ENCODE measurements at places on chromosomes 12 and 14. TPM values are rescaled to one million over a fixed set of nuclear protein-coding genes. Genes with fewer than 3 reads are reported as not detected.

- H3K36me3 ChIP-seq: no peaks in the 10 kb centered on the region
- DNase-seq: no peak
- no peak overlapping the region for H3K4me3 ChIP-seq
- no peak overlapping the region for H3K27ac ChIP-seq
Measured at GRCh38 chr12:94481734-94482133, 22.1 kb upstream of the CEP83 start.

- H3K27ac ChIP-seq: no peak overlapping the region
- H3K4me1 ChIP-seq: peaks cover 4% of the 10 kb centered on the region
- no peak overlapping the region for H3K4me3 ChIP-seq
- H3K36me3 ChIP-seq: peaks cover 6% of the 10 kb centered on the region
- no peaks in the 10 kb centered on the region for H3K27me3 ChIP-seq
- peak; percentile 17 for DNase-seq
Measured at GRCh38 chr12:123250471-123251383, 17.5 kb downstream of the MTRFR start.

DNA sequence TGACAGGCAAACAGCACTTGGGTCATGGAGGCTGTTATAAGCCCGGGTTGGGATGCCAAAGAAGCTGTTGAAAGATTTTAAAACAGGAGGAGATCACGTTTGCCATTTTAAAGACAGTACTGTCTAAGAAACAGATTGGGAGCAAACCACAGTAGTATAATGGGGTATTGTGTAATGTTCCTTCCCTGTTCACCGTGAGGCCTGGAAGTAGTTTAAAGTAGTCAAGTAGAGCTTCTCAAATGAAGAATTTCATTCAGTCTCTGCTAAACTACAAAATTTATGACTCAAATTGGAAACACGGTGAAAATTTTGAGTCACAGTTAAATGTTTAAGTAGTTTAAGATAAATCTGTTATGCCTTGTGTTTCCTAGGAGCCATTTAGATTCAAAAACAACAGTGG, 35.8 kb downstream of the ATP2A2 start:
- H3K27ac ChIP-seq: peak overlapping the region; percentile 80
- H3K4me3 ChIP-seq: no peak overlapping the region
- H3K4me1 ChIP-seq: peaks cover 40% of the 10 kb centered on the region
- no peaks in the 10 kb centered on the region for H3K27me3 ChIP-seq
- H3K36me3 ChIP-seq: peaks cover 12% of the 10 kb centered on the region

- H3K4me1 ChIP-seq: peaks cover 36% of the 10 kb centered on the region
- H3K4me3 ChIP-seq: no peak overlapping the region
- DNase-seq: no peak
- H3K27me3 ChIP-seq: no peaks in the 10 kb centered on the region
- H3K27ac ChIP-seq: no peak overlapping the region
Measured at GRCh38 chr14:95511687-95512086, 4.8 kb downstream of the SYNE3 start.

The RAB15 gene
- total RNA-seq: 32.1 TPM

DNA sequence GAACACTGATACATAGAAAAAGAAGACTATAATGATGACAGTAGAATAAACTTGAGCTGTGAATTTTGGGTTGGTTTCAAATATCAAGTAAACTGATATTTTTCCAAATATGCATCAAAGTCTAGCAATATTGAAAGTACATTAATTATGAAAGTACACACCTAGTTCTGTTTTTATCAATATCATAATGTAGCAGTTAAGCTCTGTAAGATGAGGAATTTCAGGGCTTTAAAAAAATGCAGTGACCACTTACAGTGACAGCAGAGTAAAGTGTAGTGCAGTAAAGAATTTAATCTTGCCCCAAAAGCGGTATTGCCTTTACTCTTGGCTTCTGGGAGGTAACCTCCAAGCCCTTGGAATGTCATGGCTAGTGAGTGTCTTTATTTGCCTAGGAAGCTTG, 102.9 kb upstream of the ABCD2 start:
- H3K4me1 ChIP-seq: no peaks in the 10 kb centered on the region
- no peak overlapping the region for H3K27ac ChIP-seq
- no peak for DNase-seq
- no peak overlapping the region for H3K4me3 ChIP-seq
- no peaks in the 10 kb centered on the region for H3K27me3 ChIP-seq
- no peaks in the 10 kb centered on the region for H3K36me3 ChIP-seq

- H3K4me1 ChIP-seq: no peaks in the 10 kb centered on the region
- H3K27me3 ChIP-seq: no peaks in the 10 kb centered on the region
- no peak overlapping the region for H3K27ac ChIP-seq
- no peak for DNase-seq
- no peaks in the 10 kb centered on the region for H3K36me3 ChIP-seq
- H3K4me3 ChIP-seq: no peak overlapping the region
Measured at GRCh38 chr12:130226771-130227170, 64.5 kb downstream of the FZD10 start.

GRCh38 chr12:84702001-84702400, 210.6 kb downstream of the SLC6A15 start:
- H3K27me3 ChIP-seq: no peaks in the 10 kb centered on the region
- no peak overlapping the region for H3K4me3 ChIP-seq
- peak; percentile 20 for DNase-seq
- H3K27ac ChIP-seq: no peak overlapping the region

The KRT82 gene
- total RNA-seq: not detected

- no peaks in the 10 kb centered on the region for H3K36me3 ChIP-seq
- no peaks in the 10 kb centered on the region for H3K4me1 ChIP-seq
- no peak overlapping the region for H3K4me3 ChIP-seq
- H3K27ac ChIP-seq: no peak overlapping the region
- DNase-seq: no peak
Measured at GRCh38 chr12:89305373-89305772, 46.9 kb downstream of the DUSP6 start.

The STXBP6 gene
- total RNA-seq: 27.1 TPM

DNA sequence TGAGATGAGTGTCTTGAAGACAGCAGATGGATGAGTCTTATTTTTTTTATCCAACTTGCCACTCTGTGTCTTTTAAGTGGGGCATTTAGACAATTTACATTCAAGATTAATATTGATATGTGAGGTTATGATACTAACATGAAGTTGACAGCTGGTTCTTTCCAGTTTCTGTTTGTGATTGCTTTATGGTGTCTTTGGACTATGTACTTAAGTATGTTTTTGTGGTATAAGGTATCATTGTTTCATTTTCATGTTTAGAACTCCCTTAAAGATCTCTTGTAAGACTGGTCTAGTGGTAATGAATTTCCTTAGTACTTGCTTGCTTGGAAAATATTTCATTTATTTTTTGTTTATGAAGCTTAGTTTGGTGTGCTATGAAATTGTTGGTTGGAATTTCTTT, 550.3 kb upstream of the NOVA1 start:
- no peaks in the 10 kb centered on the region for H3K4me1 ChIP-seq
- no peak overlapping the region for H3K4me3 ChIP-seq
- no peak for DNase-seq

GRCh38 chr12:24562771-24563431, 386.0 kb downstream of the BCAT1 start:
- no peaks in the 10 kb centered on the region for H3K27me3 ChIP-seq
- H3K4me3 ChIP-seq: peak overlapping the region; percentile 82
- DNase-seq: peak; percentile 45
- H3K36me3 ChIP-seq: no peaks in the 10 kb centered on the region

The OR4K13 gene
- total RNA-seq: not detected

The TTC6 gene
- not detected for total RNA-seq

- H3K27ac ChIP-seq: no peak overlapping the region
- H3K27me3 ChIP-seq: no peaks in the 10 kb centered on the region
- H3K4me3 ChIP-seq: no peak overlapping the region
- peaks cover 8% of the 10 kb centered on the region for H3K4me1 ChIP-seq
Measured at GRCh38 chr14:89219051-89219450, 198.0 kb downstream of the FOXN3 start.

- H3K4me3 ChIP-seq: no peak overlapping the region
- no peak overlapping the region for H3K27ac ChIP-seq
- H3K36me3 ChIP-seq: peaks cover 4% of the 10 kb centered on the region
- H3K27me3 ChIP-seq: no peaks in the 10 kb centered on the region
- DNase-seq: peak; percentile 91
- H3K4me1 ChIP-seq: peaks cover 5% of the 10 kb centered on the region
Measured at GRCh38 chr14:89276424-89276975, 140.5 kb downstream of the FOXN3 start.

GRCh38 chr14:73236157-73236556, 1.1 kb upstream of the PAPLN start:
- H3K27me3 ChIP-seq: peaks cover 48% of the 10 kb centered on the region
- H3K27ac ChIP-seq: no peak overlapping the region
- no peak overlapping the region for H3K4me3 ChIP-seq
- no peaks in the 10 kb centered on the region for H3K36me3 ChIP-seq
- no peak for DNase-seq

The ZC2HC1C gene
- total RNA-seq: 1.4 TPM

The NPFF gene
- not detected for total RNA-seq

DNA sequence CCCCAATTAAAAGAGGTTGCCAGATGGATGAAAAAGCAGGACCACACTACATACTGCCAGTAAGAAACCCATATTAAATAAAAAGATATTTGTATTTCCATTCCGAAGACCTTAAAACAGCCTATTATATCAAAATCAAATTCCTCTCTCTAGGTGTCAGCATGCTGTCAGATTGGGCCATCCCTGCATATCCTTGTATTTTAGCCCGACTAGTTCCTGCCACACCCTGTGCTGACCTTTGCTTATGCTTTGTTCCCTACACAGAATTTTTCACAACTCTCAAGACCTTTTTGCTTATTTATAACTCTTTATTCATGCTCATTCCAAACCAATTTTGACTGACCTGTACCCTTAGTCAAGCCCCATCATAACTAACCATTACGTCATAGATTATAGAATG, 12.8 kb downstream of the GSKIP start:
- DNase-seq: no peak
- H3K4me3 ChIP-seq: no peak overlapping the region
- H3K27me3 ChIP-seq: no peaks in the 10 kb centered on the region
- no peak overlapping the region for H3K27ac ChIP-seq

- no peak within 1 kb of the TSS for H3K4me3 ChIP-seq
- no peak within 1 kb of the TSS for H3K27ac ChIP-seq
- no peak for DNase-seq
- H3K27me3 ChIP-seq: peaks cover 75% of the 10 kb centered on the region
- H3K36me3 ChIP-seq: no peaks in the 10 kb centered on the region
Measured at GRCh38 chr12:130162267-130162666, at the start of gene FZD10. FZD10 (plus strand) TSS chr12:130162464; CDS start chr12:130162943, 479 bp downstream.

DNA sequence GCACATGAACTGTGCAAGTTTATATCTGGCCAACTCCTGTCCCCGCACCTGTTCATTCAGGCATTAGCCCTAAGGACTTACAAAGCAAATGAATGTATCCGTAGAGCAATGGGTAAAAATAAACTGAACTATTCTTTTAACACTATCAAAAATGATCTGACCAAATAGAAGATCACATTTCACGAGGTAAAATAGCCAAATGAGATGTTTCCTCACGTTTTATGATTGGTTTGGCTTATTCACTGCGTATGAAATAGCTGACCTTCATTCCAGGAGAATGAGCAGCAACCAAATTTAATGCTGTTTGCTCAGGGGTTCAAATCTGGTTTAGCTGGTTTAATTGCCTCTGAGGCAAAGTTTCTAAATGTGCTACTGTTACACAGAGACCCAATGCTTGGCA, 216.0 kb upstream of the EEA1 start:
- DNase-seq: no peak
- no peaks in the 10 kb centered on the region for H3K27me3 ChIP-seq
- no peaks in the 10 kb centered on the region for H3K36me3 ChIP-seq
- no peaks in the 10 kb centered on the region for H3K4me1 ChIP-seq

The KRT78 gene
- not detected for total RNA-seq

DNA sequence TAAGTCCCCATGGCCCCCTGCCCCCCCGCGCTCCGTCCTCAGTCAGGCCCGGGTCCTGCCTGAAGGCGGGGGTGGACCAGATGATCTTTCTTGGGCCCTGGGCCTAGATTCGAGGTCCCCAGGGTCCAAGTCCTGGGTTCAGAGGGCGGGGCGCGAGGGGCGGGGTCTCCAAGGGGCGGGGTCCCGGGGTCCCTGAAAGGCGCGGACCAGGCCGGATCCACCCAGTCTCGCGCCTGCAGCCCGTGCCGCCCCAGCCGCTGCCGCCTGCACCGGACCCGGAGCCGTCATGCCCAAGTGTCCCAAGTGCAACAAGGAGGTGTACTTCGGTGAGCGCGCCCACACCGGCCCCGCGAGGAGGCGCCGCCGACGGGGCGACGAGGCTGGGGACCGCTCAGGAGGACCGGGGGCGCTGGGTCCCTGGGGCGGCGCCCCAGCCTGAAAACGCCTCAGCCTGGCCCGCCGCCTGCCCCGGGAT, 325 bp downstream of the CRIP1 start:
- no peak overlapping the region for H3K27ac ChIP-seq
- H3K4me1 ChIP-seq: peaks cover 19% of the 10 kb centered on the region
- H3K36me3 ChIP-seq: no peaks in the 10 kb centered on the region
- H3K27me3 ChIP-seq: peaks cover 13% of the 10 kb centered on the region

DNA sequence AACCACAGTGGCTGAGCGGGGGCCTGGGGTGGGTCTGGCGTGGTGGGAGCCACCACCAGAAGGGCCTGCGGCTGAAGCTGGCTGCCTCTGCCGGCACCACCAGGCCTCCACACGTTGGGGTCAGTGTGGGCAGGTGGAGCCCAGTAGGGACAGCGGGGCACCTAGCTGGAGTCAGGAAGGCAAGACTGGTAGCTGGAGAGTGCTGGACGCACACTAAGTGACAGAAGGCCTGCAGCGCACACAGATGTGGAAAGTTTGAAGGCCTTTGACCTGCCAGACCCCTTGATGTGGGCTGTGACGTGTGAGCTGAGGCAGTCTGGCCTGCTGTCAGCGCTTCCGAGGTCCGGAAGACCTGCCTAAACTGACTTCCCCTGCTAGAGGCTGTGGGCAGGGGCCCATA, 26.3 kb downstream of the RIN3 start:
- H3K4me1 ChIP-seq: peaks cover 31% of the 10 kb centered on the region
- no peaks in the 10 kb centered on the region for H3K27me3 ChIP-seq
- peak overlapping the region; percentile 88 for H3K27ac ChIP-seq
- no peak overlapping the region for H3K4me3 ChIP-seq
- no peak for DNase-seq

GRCh38 chr12:66047411-66048021, 83.0 kb downstream of the LLPH start:
- H3K27ac ChIP-seq: peak overlapping the region; percentile 49
- peaks cover 9% of the 10 kb centered on the region for H3K4me1 ChIP-seq
- no peaks in the 10 kb centered on the region for H3K36me3 ChIP-seq
- no peak overlapping the region for H3K4me3 ChIP-seq
- DNase-seq: peak; percentile 70

GRCh38 chr14:64737391-64738280, 33.4 kb downstream of the PLEKHG3 start:
- no peak overlapping the region for H3K27ac ChIP-seq
- no peak overlapping the region for H3K4me3 ChIP-seq
- no peak for DNase-seq
- H3K4me1 ChIP-seq: no peaks in the 10 kb centered on the region
- no peaks in the 10 kb centered on the region for H3K27me3 ChIP-seq

The E2F7 gene
- total RNA-seq: 21.5 TPM

- no peak overlapping the region for H3K27ac ChIP-seq
- no peak for DNase-seq
- no peaks in the 10 kb centered on the region for H3K27me3 ChIP-seq
- no peaks in the 10 kb centered on the region for H3K36me3 ChIP-seq
- no peak overlapping the region for H3K4me3 ChIP-seq
Measured at GRCh38 chr14:51897791-51898355, 37.5 kb downstream of the GNG2 start.
